ENCODE measurements at places on chromosomes 6 and 20. TPM values are rescaled to one million over a fixed set of nuclear protein-coding genes. Genes with fewer than 3 reads are reported as not detected.

RBM24 gene
- total RNA-seq = 0.09 TPM

DNA sequence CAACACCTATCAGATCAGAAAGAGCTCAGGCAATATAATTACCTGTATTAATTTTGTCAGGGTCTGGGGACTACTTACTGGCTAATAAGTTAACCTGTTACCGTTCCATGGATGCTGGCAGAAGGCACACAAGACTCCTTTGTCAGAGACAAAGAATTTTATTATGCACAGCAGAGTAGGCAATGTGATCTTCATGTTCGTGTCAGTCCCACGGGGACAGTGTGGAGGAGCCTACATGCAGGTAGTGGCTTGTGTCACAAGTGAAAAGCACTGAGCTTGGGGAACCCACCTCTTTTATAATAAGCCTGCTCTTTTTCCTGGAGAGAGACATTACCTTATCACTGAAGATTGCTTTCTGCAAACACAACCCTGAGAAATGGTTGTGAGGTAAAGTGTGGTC lies 96.9 kb downstream of the CD164 start:
- no peak for DNase-seq
- H3K36me3 ChIP-seq = no peaks in the 10 kb centered on the region
- H3K4me1 ChIP-seq = no peaks in the 10 kb centered on the region
- H3K27ac ChIP-seq = no peak overlapping the region
- no peaks in the 10 kb centered on the region for H3K27me3 ChIP-seq
- no peak overlapping the region for H3K4me3 ChIP-seq

FAM50B gene
- 4.9 TPM for total RNA-seq

GRCh38 chr20:58307270-58307669 lies 2.2 kb upstream of the RAB22A start:
- no peaks in the 10 kb centered on the region for H3K27me3 ChIP-seq
- no peak overlapping the region for H3K27ac ChIP-seq
- no peak for DNase-seq
- H3K4me1 ChIP-seq = no peaks in the 10 kb centered on the region
- no peak overlapping the region for H3K4me3 ChIP-seq

DNA sequence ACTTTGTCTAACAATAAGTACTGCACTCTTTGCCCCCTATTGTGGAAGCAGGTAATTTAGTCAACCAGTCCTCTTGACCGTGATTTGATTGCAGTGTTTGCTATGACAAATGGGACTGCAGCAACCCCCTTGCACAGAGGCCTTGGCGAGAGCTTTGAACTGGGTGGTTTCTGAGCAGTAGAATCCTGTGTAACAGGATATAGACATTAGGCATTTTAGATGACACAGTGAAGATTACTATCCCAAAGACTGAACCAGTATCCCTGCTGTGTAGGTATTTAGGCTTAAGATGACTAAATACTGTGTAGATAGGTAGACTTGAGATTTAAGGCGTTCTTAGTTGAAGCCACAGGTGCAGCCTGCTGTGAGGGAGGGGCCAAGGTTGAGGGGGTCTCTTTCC lies 9.9 kb downstream of the DNMT3B start:
- H3K4me3 ChIP-seq = no peak overlapping the region
- no peaks in the 10 kb centered on the region for H3K27me3 ChIP-seq
- no peak for DNase-seq

GRCh38 chr6:80540700-80541099 lies 434.2 kb downstream of the BCKDHB start:
- H3K36me3 ChIP-seq = no peaks in the 10 kb centered on the region
- H3K27me3 ChIP-seq = no peaks in the 10 kb centered on the region
- H3K4me3 ChIP-seq = no peak overlapping the region
- no peaks in the 10 kb centered on the region for H3K4me1 ChIP-seq
- H3K27ac ChIP-seq = no peak overlapping the region

HCRTR2 gene
- not detected for total RNA-seq

GRCh38 chr6:4365686-4366085 lies 230.3 kb upstream of the ECI2 start:
- DNase-seq = no peak
- H3K27ac ChIP-seq = no peak overlapping the region
- no peaks in the 10 kb centered on the region for H3K27me3 ChIP-seq
- no peak overlapping the region for H3K4me3 ChIP-seq
- H3K4me1 ChIP-seq = no peaks in the 10 kb centered on the region

DNA sequence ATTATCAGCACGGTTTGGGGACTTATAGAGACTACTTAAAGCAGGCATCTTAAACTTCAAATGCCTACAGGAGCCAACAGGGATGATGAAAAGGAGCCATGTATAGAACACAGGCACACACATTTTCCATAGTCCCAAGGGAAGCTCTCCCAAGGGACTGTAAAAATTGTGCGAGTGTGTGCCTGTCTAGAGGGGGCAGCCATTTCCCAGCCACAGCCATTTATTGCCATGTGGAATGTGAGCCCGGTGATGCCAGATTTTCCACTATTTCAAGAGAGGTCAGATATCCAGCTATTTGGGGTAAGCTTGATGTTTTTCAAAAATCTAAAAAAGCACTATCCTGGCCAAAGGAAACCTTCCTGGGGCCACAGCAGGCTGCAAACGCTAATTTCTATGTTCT lies 24.1 kb upstream of the RALY start:
- H3K4me1 ChIP-seq = no peaks in the 10 kb centered on the region
- no peak overlapping the region for H3K4me3 ChIP-seq
- no peak overlapping the region for H3K27ac ChIP-seq
- H3K27me3 ChIP-seq = no peaks in the 10 kb centered on the region
- no peaks in the 10 kb centered on the region for H3K36me3 ChIP-seq

- no peak overlapping the region for H3K4me3 ChIP-seq
- peaks cover 7% of the 10 kb centered on the region for H3K4me1 ChIP-seq
- DNase-seq = peak; percentile 55
- no peaks in the 10 kb centered on the region for H3K36me3 ChIP-seq
Observed at GRCh38 chr20:49979030-49979832, 3.5 kb upstream of the SNAI1 start.

GRCh38 chr6:170093658-170094596 lies 197.0 kb downstream of the DLL1 start:
- H3K36me3 ChIP-seq = no peaks in the 10 kb centered on the region
- no peak overlapping the region for H3K4me3 ChIP-seq
- H3K27ac ChIP-seq = no peak overlapping the region
- H3K4me1 ChIP-seq = no peaks in the 10 kb centered on the region

OXT gene
- not detected for total RNA-seq

GRCh38 chr20:14117768-14118167 lies 122.5 kb downstream of the MACROD2 start:
- H3K27me3 ChIP-seq = no peaks in the 10 kb centered on the region
- no peak overlapping the region for H3K27ac ChIP-seq
- H3K4me1 ChIP-seq = no peaks in the 10 kb centered on the region
- H3K36me3 ChIP-seq = no peaks in the 10 kb centered on the region
- no peak overlapping the region for H3K4me3 ChIP-seq

DNA sequence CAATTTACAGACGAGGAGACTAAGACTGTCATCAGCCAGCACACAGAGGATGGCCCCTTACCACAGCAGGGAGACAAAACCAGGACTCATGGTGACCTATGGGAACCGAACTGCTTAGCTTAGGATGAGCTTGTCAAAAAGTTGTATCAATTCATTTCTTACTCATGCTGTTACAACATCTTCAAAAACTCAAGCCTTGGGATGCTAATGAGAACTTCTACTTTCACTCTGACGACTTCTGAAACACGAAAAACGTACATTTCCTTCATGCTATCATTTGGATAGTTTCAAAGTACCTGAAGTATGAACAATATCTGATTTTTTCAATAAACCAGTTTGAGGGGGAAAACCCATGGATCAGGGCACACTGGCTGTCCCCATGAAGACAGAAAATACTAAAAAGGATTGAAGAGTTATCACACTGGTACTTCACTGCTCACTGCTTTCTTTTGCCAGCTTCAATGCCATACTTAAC lies 31.9 kb downstream of the HIVEP2 start:
- no peak overlapping the region for H3K4me3 ChIP-seq
- no peaks in the 10 kb centered on the region for H3K36me3 ChIP-seq
- H3K27me3 ChIP-seq = no peaks in the 10 kb centered on the region
- no peak for DNase-seq
- no peak overlapping the region for H3K27ac ChIP-seq

DNA sequence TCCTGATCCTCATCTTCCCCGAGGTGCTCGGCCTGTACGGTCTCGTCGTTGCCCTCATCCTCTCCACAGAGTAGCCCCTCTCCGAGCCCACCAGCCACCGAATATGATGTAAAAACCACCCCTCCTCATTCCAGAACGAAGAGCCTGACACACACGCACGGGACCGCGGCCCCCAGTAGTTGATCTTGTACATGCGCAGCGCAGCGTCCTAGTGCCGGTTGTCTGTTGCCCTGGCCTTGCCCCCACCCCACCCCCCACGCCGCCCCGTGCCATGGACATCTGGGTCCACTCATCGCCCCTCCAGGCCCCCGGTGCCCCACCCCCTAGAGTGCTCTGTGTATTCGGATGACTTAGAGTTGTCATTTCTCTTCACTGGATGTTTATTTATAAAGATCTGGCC lies 5.2 kb upstream of the PRPH2 start:
- H3K4me3 ChIP-seq = no peak overlapping the region
- no peaks in the 10 kb centered on the region for H3K36me3 ChIP-seq
- peak overlapping the region; percentile 3 for H3K27ac ChIP-seq
- no peaks in the 10 kb centered on the region for H3K4me1 ChIP-seq
- H3K27me3 ChIP-seq = no peaks in the 10 kb centered on the region

DNA sequence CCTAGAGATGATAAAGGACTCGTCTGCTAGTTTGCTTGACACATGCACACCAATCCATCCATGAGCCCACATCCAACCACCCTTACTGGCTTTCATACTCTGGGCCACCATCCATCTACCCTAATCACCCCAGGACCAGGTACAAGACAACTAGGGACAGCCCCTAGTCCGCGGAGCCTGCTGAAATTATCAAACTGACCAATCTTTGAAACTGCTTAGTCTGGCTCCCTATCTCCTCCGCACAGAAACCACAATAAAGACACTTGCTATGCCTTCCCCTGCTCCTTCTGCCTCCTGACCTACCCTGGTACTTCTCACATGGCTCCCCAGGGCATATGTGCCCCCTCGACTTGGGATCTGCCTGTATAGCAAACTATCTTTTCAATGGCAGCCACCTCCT lies 33.1 kb downstream of the PXDC1 start:
- H3K27me3 ChIP-seq = no peaks in the 10 kb centered on the region
- H3K27ac ChIP-seq = no peak overlapping the region
- H3K36me3 ChIP-seq = no peaks in the 10 kb centered on the region
- no peak for DNase-seq
- H3K4me3 ChIP-seq = no peak overlapping the region

GRCh38 chr6:166563805-166564204 lies 22.7 kb downstream of the RAMACL start:
- no peak for DNase-seq
- no peak overlapping the region for H3K27ac ChIP-seq
- no peaks in the 10 kb centered on the region for H3K27me3 ChIP-seq
- H3K4me3 ChIP-seq = no peak overlapping the region
- no peaks in the 10 kb centered on the region for H3K4me1 ChIP-seq
- no peaks in the 10 kb centered on the region for H3K36me3 ChIP-seq

DNA sequence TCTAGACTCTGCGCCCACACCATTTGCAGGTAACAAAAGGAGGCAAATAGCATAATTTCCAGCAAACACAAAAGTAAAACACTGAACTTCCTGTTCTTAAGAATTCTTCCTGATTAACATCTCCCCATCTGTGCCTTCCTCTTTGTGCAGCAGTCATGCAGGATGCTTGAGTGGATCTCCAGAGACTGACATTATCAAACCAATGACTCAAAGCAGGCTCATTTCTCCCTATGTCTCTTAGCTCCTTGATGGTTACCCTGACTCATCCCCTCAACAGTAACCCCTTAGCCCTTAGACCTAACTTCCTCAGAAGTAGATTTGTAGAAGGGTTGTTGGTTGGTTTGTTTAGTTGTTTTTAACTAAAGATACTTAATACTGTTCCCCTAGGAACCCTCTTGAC lies 137.0 kb upstream of the RIN2 start:
- H3K36me3 ChIP-seq = no peaks in the 10 kb centered on the region
- H3K27me3 ChIP-seq = no peaks in the 10 kb centered on the region
- DNase-seq = no peak
- H3K27ac ChIP-seq = no peak overlapping the region
- H3K4me3 ChIP-seq = no peak overlapping the region
